ENCODE measurements at places on chromosomes 1 and 21.

DNA sequence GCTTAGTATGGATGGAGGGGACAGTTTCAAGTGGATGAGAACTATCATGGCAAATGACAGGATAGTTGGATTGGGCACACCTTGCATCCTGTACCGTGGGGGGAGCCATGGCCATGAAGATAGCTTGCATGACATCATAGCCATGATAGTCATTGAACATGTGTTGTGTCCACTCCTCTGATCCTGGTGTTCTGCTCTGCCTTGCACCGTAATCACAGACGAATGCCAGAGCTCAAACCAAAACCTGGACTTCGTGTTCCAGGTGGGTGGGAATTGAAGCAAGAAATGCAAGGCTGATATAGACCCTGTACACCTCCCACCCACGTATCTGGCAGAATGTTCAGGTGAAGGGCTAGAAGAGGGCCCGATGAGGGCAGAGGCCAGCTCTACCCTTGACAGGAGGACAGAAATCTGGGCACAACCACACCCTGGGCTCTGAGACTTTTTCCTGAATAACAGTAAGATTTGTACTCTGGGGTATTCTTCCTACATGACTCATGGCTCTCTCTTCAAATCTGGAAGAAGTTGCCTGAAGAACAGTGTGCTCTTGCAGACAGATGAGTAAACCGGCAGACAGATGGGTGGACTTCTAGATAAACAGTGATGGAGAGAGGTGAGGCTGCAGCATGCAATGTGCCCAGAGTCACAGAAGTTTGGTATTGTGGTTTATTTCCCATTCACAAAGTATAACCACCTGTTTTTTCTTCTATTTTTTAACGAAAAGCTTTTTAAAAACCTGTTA lies 45.0 kb downstream of the KCNJ6 start:
- no peak for DNase-seq

DNA sequence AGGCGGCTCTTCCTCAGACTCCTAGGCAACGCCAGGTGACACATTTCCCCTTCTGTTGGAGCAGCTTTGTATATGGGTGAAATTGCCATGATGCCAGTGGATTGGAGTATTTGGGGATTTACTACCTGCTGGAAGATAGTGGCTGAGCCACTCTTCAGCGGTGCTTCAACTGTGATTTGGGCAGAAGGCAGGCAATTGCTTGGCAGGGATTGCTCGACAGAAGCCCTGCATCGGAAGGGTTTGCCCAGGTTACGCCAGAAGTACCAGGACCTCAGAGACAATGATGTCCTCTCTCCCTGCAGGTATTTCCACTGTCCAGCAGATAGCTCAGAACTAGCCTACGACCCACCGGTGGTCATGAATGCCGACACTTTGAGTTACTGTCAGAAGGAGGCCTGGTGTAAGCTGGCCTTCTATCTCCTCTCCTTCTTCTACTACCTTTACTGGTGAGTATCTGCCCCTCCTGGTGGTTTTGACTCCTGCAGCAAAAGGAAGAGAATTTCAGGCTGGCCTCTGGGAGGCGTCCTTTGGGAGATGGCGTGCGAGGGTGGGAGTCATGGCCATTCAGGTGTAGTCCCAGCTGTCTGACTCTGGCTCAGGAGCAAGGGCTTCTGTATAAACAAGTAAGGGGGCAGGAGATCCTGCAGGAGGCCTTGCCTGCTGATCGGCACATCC lies 118.3 kb downstream of the CNIH3 start:
- DNase-seq = no peak

DNA sequence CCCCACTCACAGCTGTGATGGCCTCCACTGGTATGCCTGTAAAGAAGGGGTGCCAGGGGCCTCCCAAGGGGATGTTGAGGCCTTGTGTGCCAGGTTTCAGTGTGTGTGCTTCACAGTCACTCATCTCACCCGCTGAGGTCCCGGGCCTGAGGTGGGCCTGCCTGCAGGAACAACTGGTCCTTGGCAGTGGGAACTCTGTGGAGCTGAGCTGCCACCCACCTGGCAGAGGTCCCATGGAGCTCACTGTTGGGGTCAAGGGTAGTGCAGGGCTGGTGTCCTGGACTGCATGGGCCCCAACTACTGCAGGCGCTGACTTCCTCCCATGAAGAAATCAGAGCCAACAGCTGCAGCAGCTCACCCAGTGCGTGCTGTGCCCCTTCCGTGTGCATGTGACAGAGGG lies 17.3 kb upstream of the ZNF678 start:
- DNase-seq = no peak

GRCh38 chr1:245807306-245807705 lies 652.5 kb downstream of the KIF26B start:
- DNase-seq = no peak

DNA sequence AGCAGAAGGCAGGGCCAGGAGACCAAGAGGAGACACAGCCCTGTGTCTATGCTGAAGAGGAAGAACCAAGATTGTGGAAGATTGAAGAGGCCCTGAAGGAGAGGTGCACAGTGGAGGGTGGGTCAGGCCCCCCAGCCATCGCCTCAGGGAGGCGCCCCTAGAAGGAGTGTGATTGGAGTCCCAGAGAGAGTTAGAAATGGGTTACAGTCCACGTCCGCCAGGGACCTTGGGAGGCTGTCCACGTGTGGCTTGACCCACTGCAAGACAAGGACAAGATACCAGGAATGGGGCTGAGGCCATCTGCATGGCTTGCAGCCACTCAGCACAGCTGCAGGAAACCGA lies 375.1 kb downstream of the NPHP4 start:
- DNase-seq = no peak

GRCh38 chr21:46472246-46472645 lies 13.6 kb downstream of the DIP2A start:
- no peak for DNase-seq

DNA sequence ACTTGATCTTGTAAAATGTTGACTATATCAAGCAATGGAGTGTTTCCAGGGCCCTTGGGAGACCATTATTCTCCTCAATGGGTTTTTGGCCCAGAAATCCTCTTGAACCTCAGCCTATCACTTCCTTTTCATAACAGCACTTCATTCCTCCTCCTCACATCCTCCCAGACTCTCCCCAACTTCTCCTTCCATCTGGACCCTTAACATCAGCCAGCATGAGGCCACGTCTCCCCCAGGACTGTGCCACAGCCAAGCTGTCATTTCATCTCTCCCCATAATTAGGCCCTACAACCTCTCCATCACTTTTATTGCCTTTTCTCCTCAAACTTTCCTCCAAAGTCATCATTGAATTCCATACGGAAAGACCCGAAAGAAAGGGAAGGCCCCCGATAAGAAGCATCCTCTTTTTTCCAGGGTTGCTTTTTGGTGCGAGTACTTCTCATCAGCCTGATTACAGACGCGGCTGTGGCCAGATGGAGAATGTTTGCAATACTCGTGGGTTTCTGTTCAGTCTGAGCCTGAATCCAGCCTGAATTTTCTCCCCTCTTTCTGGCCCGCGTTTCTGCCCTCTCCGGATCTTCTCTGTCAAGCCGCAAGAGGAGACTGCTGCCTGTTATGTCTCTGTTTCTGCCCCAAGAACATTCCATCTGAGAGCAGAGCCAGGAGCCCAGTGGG lies 52.7 kb upstream of the SLC25A33 start:
- no peak for DNase-seq

- no peak for DNase-seq
Measured at GRCh38 chr1:234869182-234870019, 259.2 kb downstream of the TOMM20 start.

- DNase-seq = no peak
Measured at GRCh38 chr1:19651141-19651737, 7.1 kb downstream of the NBL1 start.

- DNase-seq = no peak
Measured at GRCh38 chr1:58607391-58607790, 30.3 kb upstream of the TACSTD2 start.

- DNase-seq = no peak
Measured at GRCh38 chr21:22710721-22711120, 1712.5 kb downstream of the NCAM2 start.

DNA sequence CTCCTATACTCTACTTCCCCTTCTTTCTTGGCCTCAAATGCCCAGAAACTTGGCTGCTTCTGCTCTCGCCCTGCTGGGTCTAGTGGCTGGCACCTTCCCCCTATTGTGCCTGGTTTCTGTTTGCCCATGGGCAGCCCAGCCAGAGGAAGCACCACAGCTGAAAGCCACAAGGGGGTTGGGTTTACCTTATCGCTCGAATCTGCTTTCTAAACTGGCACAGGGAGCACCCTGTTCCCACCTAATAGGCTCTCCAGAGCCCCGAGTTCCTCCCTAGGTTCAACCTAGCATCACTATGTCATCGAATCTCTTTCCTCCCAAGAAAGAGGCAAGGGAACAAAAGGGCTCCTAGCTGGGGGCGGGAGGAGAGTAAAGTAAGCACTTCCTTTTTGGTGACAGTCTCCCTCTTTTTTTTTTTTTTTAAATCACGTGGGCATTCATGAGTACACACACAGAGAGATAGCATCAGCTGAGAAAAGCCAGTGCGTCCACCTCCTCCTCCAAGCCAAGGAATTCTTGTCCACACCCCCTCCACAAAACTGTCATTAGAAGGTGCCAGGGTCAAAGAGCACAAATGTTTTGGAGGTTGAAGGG lies 72.8 kb downstream of the PLEKHA6 start:
- no peak for DNase-seq

GRCh38 chr1:215583185-215583749 lies 16.2 kb downstream of the KCTD3 start:
- DNase-seq = no peak

DNA sequence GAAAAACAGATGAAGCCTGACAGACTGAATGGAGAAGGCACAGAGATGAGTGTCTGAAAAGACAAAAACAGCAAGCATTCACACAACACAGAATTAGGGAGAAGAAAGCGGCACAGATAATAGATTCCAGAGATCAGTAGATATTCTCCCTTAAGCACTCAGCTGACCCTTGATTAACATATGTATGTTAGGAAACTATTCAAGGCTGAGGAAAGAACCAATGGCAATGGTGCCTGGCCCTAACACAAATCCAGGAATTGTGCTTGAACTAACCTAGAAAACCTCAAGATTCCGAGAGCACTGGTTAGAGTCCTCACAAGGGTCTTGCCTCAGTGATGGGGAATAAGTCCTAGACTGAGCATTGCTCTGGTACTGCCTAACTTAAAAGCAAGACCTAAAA lies 30.9 kb downstream of the KCNT2 start:
- DNase-seq = no peak

- no peak for DNase-seq
Measured at GRCh38 chr21:31460980-31461379, 116.9 kb upstream of the TIAM1 start.

GRCh38 chr1:68565923-68566322 lies 69.0 kb upstream of the DEPDC1 start:
- no peak for DNase-seq

DNA sequence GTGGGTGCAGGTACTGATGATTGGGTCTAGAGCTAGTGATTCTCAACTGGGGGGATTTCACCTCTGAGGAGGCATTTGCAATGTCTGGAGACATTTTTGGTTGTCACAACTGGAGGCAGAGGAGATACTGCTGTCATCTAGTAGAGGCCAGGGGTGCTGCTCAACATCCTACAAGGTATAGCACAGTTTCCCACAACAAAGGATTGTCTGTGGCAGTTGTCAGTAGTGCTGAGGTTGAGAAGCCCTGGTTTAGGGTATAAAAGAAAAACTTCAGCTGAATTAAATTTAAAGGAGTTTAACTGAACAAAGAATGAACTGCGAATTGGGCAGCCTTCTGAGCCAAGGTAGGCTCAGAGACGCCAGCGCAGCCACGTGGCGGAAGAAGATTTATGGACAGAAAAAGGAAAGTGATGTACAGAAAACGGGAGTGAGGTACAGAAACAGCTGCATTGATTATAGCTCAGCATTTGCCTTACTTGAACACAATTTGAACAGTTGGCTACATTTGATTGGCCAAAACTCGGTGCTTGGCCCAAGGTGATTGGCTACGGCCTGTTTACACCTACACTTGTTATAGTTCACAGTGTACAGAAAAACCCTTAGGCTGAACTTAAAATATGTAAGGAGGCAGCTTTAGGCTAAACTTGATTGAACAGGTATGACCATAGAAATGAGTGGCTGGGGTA lies 40.4 kb downstream of the MPZL1 start:
- no peak for DNase-seq

DNA sequence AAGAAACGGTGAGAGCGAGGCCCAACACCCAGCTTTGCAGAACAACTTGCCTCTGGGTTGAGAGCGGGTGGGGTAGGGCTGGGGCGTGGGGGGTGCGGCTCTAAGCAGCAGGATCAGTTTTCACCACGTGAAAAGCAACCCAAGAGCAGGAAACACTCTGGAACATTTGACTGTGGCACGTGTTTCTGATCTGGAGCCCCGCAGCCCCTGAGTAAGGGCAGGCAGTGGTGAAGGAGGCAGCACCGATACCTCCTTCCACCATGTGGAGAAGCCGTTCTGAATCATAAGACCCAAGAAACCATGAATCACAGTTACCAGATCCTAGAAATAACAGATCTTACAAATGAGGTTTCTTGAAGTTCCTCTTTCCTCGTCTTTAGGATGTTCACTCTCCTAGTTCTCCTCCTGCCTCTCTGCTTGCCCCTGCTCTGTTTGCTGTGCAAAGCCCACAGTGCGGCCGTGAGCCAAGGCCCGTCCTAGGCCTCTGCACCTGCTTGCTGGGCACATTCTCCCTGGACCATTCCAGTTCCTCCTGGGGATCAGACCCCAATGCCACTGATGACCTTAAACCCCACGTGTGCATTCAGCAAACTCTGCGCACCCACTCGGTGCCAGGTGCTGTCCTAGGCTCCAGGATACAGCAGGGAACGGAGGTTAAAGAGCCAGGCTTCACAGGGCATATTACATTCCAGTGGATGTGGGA lies 31.9 kb downstream of the SLC1A7 start:
- DNase-seq = no peak

GRCh38 chr1:59105548-59106507 lies 191.1 kb upstream of the FGGY start:
- DNase-seq = no peak

DNA sequence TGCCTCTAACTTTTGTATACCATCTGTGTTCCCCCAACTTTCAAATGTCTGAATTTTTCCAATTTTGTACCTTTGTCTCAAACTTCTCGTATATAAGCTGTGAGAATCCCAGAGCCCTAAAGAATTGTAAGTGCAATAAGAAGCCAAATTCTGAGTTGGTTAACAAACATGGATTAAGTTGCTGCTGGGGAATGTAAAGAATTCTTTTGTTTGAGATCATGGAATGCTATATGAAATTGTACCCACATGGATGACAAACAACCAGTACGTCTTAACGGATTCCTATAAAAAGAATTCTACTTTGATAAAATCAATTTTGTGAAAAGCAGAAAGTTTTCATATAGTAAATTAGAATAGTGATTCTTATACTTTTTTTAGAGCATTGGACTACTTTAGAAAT lies 72.4 kb upstream of the CYP2J2 start:
- no peak for DNase-seq

DNA sequence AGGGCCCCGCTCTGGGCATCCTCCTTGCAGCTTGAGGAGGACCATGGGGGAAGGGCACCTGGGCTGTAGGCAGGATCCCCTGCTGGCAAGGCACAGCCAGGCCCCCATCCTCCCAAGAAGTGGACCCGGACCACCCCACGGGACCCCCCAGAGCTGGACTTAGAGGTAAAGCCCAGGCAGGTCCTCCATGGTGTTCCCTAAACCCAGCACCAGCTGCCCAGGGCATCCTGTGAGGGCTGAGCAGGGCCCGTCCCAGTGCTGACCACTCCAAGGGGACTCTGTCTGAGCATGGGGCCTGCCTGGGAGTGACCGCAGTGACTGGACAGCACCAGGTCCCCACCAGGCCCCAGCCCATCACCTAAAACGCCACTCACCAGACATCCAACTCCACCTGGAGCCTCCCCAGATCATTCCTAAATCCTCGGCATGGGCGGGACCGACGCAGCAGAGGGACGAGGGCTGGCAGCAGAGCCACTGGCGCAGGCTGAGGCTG lies 21.3 kb downstream of the COL6A2 start:
- no peak for DNase-seq

- no peak for DNase-seq
Measured at GRCh38 chr1:78792756-78793155, 143.1 kb downstream of the IFI44 start.
